ENCODE measurements at places on chromosomes 7 and 10.

- no peak for DNase-seq
Observed at GRCh38 chr7:155813546-155814315, 1.5 kb upstream of the SHH start.

- DNase-seq = no peak
Observed at GRCh38 chr10:103706762-103707161, 148.6 kb downstream of the SH3PXD2A start.

DNA sequence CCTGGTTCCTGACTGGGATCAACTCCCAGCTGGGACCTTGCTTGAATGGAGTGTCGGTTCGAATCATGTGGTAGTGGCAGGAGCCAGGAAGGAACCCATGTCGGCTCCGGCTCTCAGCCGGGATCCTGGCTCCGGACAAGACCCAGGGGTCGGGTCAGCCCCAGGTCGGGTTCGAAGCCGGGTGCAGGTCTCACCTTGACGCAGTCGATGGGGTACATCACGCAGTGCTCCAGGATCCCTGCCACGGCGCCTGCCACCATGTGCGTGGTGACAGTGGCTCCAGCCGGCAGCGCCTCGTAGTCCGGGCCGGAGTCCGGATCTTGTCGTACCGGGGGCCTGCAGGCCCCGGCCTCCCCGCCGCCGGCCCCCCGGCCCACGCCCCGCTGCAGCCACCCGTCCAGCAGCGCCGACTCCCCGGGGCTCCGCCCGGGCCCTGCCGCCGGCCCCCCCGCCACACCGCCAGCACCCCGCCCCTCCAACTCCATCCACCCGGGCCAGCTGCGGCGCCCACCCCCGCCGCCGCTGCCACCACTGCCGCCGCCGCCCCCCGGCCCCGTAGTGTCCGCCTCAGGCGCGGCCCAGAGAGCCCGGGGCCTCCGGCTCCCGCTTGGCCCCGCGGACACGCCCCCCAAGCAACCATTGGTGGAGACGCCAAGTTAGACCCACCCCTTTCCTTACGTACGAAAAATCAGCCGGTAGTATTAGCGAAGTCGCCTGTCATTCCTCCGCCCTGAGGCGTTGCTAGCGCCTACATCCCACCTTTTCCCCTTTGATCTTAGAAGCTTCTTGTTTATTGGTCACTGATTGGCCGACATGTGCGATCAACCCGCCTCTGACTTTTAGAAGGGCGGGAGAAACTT lies at the start of gene SLC25A28:
TSS of gene SLC25A28 (minus strand) at position 589 of the 860 bp plus-strand sequence. CDS start at position 485, 104 bp downstream.
- peak; percentile 86 for DNase-seq

- DNase-seq = no peak
Observed at GRCh38 chr10:63537536-63537935, 16.3 kb downstream of the REEP3 start.

GRCh38 chr7:21767300-21767900 lies 178.3 kb downstream of the CDCA7L start:
- no peak for DNase-seq

- DNase-seq = no peak
Observed at GRCh38 chr7:85883-86515, 106.4 kb upstream of the FAM20C start.

DNA sequence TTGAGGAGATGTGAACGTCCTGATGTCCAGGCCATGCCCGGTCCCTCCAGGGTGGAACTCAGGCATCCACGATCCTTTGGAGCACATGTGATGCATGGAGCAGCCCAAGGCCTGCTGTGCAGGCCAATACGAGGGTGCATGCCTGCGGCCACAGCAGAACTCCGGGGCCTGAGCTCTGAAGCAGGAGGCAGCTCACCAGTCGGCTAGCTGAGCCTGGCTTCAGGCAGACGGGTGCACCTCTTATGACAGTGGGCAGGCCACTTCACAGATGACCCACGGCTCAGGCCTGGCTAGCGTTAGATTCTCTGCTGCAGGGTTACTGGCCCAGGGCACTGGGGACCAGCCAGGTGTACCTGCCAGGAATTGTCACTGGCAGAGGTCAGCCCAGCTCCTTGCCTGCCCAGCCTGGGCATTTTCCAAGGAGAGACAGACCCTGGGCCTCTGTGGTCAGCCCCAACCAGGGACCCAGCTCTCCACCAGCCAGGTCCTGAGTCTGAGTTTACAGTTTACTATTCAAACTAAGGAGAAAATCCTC lies 29.6 kb upstream of the INPP5A start:
- no peak for DNase-seq

DNA sequence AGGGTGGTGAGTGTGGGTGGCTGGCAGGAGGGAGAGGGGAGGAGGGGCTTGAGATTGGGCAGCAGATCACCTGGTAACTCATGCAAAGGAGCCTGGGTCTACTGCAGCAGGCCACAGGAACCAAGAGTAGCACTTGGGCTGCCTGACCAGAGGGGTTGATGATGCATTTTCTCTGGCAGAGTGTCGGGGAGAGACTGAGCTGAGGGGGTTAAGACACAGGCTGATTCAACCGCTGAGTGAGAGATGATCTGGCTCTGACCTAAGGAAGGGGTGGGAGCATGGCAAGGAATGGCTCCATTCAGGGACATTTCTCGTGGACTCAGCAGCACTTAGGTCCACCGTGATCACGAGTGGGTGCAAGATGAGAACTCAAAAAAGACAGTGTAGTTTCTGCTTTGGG lies 115.5 kb upstream of the STK17A start:
- no peak for DNase-seq

- DNase-seq = no peak
Observed at GRCh38 chr10:98238391-98238790, 29.6 kb downstream of the LOXL4 start.

DNA sequence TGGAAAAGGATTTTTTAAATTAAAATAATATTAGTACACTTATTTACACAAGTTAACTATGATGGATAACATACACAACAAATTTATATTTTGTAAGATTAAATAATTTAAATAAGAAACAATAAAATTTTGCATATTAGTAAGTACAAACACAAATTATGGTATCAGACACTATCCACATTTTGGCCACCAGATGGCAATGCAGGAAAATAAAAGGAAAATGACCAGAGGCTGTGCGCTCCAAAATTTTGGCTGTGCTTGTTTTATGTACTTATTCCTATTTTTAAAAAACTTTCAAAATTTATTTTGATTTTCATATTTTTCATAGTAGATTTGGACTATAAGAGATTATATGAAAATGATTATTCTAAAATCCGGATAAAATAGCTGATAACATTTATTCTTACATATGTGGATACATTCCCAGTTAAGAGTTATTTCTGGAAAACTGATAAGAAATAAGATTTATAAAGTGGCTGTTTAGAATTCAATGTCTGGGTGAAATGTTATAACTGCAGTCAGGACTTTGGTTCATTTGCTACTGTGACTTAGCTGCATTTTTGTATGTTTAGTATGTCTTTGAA lies 274.7 kb upstream of the HGF start:
- DNase-seq = no peak

DNA sequence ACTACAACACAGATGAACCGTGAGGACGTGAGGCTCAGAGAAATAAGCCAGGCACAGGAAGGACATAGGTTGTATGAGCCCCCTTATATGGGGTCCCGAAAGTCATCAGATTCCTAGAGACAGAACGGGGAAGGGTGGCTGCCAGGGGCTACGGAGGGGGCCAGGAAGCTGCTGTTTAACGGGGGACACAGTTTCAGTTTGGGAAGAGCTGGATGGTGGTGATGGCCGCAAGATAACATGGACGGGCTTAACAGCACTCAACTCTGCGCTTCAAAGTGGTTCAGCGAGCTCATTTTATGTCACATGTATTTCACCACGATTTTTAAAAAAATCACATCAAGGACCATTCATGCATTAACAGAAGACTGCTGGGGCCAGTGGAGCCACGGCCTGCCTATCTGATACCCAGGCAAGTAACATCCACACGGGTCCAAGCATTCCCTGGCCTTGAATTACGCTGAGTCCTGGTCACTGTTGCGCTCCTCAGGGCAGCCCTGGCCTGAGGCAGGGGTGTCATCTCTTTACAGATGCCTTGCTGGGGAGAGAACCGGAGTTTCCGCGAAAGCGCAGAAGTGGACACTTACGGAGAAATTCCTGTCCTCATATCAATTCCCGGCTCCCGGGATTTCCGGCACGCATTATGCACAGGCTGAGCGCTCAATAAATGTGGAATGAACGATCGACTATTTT lies 1.5 kb downstream of the CARD11 start:
- no peak for DNase-seq

DNA sequence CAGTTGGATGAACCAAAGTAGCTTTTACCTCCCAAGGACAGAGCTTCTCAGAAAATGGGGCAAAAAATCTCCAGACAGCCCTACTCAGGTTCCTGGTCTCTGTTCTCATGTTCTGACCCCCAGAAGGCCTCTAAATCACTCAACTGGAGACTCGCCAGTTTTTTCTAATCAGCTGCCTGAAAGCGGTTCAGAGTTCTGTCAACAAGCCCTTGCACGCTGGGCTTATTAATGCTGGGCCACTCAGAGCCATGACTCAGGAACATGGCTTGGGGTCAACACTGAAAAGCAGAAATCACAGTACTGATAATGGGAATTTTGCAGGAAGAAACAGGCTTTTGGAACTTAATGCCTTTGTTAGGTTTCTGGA lies 15.3 kb downstream of the ECHDC3 start:
- no peak for DNase-seq

GRCh38 chr7:115724400-115725056 lies 306.0 kb downstream of the TFEC start:
- no peak for DNase-seq

DNA sequence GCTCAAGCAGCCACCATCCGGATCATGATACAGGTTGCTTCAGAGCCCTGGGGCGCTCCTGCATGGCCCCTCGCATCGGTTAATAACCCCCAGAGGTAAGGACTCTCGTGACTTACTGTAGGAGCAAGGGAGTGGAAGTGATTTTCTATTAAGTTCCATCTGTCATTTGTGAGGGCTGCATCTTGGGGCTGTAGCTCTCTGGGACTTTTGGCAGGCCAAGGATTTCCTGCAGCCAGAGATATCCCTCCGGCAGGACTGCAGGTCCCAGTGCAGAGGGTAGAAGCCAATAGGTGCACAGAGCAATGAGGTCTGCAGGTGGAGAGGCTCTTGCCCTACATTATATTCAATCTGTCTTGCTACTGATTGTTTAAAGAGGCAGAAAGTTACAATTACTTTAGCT lies 356.8 kb upstream of the ADARB2 start:
- no peak for DNase-seq
